CD4-positive, alpha-beta T cell treated with Interleukin-21 for 1 hour (primary cell): ENCODE measurements at places on chromosomes 12 and 14.

- no peak for DNase-seq
These were observed 1.1 kb downstream of the AJUBA start for GRCh38 chr14:22981090-22981875.

- DNase-seq, result no peak
These were observed 13.9 kb upstream of the PPP1CC start for GRCh38 chr12:110756611-110757010.

DNA sequence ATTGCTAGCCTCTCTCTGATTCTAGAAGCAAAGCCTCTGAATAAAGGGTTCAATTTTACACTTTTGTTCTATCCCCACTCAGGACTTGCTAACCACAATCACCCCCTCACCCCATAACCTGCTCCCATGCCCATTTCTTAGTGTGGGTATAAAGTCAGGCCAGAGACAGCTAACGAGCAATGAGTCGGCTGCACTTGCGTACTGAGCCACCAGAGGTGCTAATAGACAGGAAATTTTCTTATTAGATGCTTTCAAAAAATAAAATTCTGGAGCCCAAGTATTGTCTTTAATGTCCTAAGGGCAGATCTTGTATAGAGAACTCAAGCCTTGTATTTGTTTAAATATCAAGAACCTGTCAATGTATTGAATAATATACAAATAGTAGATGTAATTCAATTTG is 256.9 kb downstream of the SYT1 start:
- DNase-seq, result no peak

DNA sequence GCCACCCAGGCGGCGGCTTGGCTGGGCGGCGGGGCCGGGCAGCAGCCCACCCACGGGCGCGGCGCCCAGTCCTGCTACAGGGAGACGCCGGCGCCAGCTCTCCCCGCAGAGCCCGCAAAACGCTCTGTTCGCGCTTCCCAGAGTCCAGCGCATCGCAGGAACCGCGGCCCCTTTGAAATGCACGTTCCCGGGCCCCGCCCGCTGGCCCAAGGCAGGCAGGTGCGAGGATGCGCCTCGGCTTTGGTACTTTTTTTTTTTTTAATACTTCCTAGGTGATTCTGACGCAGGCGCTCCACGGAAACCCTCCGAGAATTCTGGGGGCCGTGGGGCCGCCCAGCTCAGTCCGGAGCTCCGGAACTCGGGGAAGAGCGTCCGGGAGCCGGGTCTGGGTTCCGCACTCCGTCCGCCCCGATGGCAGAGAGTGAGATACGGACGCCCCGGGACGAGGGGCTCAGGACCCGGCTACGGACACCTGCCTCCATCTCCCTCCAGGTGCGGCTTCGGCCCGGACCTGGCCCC is 483 bp downstream of the POC1B start:
- DNase-seq, result peak; percentile 57

DNA sequence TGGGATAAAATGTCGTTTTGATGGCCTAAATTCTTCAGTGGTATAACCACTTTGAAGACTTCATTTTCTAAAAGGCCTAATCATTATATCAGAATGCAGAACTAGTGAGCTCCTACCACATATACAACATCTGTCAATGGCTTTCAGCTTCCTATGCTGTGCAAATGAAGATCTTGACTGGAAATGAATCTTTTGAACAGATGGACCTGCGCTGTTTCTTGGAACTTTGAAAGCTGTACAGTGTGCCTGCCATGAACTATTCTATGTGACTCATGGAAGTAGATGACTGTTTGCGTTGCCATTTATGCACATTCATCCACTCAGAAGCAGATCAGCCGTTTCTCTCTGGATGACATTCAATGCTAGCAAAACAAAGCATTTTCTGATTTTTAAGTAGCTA is 542.2 kb upstream of the USP15 start:
- DNase-seq, result no peak

GRCh38 chr14:95191445-95192199 is 34.3 kb upstream of the DICER1 start:
- DNase-seq, result no peak
